ENCODE measurements at places on chromosomes 7 and 10. TPM values are rescaled to one million over a fixed set of nuclear protein-coding genes. Genes with fewer than 3 reads are reported as not detected.

CCDC172 gene
- not detected for total RNA-seq

SPDYE2B gene
- not detected for total RNA-seq

SPDYE9 gene
- not detected for total RNA-seq

PNLIPRP2 gene
- not detected for total RNA-seq

DNA sequence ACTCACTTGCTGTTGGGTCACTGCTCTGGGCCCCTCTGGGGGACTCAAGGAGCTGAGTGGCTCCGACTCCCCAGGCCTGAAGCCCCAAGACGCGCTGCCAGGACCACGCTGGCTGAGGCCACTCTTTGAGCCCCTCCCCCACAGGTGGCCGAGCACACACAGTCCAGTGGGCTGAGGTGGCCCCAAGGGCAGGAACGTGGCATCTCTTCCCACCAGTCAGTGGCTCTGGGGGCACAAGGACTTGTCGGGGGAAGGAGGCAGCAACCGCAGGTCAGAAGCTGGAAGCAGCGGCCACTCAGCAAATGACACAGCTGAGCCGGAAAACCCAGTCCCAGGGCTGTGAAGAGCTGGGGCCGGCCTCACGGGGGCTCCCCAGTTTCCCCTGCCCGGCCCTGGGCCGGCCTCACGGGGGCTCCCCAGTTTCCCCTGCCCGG is 24.1 kb downstream of the GRIFIN start:
- DNase-seq: no peak

DNA sequence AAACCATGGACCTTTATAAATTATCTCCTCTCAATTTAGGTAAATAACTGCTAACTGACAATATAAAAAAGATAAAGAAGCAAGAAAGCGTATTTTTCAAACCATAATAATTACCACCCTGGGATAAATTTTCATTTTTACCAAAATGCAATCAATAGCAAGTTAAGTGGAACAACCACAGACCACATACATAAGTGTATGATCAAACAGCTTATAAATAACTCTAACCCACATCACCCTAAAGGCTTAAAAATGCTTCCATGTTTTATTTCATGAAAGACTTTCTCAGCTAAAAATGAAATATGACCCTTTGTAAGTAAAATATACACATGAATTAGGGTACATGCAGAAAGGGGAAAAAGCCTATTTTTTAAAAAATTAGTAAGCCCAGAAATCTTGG is 156.5 kb downstream of the SGMS1 start:
- no peak for DNase-seq

GRCh38 chr10:12689893-12690292 is 311.6 kb downstream of the CCDC3 start:
- no peak for DNase-seq

DNA sequence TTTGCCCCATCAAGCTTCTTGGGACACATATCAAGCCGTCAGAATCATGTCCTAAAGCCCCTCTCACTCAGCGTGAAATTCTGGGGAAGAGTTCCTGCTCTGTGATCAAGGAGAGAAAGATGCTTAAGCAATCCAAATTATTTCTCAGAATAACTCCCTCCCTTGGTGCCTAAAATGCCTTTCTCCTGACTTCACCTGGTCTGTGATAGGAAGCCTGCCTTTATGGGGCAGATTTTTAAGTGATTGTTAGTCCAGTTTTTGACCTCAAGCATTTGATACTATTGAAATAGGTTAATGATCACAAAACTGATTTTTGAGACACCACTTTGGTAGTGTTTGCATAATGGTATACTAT is 76.4 kb upstream of the MAGI2 start:
- peak; percentile 6 for DNase-seq

DNA sequence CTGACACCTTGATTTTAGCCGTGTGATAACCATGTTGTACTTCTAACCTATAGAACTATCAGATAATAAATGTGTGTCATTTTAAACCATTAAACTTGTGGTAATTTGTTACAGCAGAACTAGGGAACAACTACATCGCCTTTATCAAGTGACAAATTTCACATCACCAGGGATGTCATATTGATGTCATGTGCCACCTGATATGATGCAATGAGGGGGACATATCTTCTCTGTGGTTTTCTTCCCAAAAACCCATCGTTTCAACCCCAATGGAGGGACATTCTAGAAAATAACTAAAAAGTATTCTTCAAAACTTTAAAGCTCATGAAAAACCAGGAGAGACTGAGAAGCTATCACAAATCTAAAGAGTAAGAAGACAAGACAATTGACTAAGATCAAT is 212.2 kb downstream of the ETV1 start:
- no peak for DNase-seq

DNA sequence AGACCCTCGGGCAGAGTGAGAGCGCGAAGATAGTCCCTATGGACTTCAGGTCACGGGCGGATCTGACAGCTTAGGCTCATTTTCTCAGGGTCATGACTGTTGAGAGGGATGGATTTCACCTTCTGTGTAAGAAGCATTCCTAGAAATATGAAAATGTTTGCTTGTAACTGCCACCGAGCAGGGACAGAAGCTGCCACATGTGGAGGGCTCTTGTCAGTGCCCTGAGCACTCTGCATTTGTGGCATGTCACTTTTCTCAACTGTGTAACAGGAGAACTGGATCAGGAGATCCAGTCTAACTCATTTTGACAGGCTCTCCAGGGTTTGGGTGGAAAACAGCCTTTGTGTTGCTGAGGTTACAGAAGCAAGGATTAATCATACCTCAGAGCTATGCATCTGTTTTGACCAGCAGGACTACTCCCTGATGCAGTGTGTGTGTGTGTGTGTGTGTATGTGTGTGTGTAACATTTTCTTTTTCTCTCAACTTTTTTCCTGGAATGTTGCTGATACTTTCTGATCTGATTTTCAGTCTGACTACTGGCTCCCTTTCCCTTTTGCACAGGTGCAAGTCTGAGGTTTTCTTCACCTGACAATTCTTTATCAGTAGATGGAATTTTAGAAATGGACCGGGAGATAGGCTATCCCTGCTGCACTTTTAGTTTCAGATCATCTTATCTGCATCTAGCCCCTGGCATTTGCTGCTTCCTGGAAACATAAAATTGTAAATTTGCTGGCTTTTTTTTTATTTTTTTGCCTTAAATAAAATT is 183.3 kb downstream of the STK31 start:
- peak; percentile 21 for DNase-seq

DNA sequence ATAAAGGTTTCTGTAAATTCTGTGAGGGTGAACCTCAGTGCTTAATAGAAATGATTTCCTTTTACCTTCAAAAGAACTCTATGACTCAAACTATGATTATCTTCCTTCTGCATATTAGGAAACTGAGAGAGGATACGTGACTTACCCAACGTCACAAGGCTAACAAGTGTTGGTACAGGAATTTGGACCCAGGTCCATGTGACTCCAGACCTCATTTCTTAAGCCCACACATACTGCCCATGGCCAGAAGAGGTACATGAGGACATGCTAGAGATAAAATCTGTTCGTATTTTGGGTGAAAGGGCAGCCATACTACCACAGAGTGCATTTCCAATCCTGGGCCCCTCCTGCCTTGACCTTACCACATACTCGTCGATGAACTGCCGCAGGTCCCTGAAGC is 61.5 kb upstream of the TM9SF3 start:
- DNase-seq: no peak

DNA sequence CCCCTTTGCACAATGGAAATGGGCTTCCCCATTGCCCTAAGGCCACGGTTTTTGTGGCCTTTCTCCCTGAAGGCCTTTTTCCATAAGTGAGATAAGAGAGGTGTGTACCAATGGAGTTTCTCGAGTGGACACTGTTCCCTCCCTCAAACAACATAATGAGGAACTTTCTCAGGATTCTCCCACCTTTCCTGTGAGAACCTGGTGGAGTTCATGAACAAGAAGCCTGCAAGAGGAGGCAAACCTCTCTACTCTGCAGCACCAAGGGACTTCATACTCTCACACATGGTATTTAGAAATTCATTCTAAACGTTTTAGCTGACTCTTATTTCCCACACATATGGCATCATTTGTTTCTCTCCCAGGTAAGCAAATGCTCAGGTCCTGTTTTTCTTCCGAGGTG is 7.3 kb upstream of the RBM33 start:
- DNase-seq: no peak

- peak; percentile 83 for DNase-seq
Observed at GRCh38 chr10:48506147-48506917, 98.5 kb downstream of the ARHGAP22 start.

GRCh38 chr10:29535012-29535777 is 99.6 kb downstream of the SVIL start:
- DNase-seq: peak; percentile 90

DNA sequence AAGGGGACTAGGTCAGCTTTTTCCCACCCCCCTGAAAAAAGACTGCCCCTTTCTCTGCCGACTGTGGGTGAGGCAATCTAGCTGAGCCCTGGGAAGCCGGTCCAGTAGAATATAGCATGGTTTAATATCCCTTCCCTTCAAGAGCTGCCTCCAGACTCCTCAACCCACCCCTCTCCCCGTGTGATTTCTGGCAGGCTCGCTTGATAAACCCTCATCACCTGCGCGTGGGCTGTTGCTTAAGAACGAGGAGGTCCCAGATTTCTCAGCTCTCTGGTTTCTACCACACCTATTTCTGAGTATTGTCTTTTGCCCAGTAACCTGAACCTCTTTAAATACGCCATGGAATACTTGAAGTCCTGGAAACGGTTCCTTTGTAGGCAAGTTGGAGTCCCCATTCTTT is 2.0 kb upstream of the LRRC4 start:
- DNase-seq: no peak

- DNase-seq: no peak
Observed at GRCh38 chr10:25966844-25967243, 32.8 kb downstream of the MYO3A start.

GRCh38 chr7:25545124-25546008 is 317.1 kb upstream of the NPVF start:
- no peak for DNase-seq

DNA sequence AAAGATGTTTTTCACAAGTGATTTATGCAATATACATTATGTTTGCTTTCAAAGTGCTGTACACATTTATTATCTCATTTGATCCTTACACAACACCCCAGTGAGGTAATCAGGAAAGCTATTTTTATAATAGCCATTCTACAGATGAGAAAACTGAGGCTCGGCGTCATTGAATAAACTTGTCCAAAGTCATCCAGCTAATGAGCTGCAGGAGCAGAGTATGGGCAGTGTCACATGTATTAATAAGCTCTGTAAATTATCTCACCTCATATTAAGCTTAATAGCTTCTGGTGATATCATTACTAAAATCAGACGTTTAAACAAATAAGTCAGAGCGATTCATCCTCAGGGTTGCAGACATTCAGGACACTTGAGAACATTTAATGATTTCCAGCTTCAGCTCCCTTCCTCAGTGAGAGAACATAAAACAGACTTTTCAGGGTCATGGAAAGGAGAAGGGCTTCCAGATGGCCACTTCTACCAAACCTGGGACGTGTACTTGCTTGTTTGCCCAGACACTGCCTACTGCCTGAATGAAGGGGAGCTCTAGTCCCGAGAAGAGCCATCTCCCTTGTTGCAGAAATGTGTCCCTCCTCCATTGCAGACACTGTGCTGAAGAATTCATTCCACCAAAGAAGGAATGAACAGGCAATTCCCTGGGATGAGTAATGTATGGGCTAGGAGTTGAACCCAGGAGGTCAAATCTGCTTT is 20.5 kb upstream of the FZD1 start:
- DNase-seq: no peak

- DNase-seq: no peak
Observed at GRCh38 chr10:118955531-118955930, 74.0 kb upstream of the NANOS1 start.

DNA sequence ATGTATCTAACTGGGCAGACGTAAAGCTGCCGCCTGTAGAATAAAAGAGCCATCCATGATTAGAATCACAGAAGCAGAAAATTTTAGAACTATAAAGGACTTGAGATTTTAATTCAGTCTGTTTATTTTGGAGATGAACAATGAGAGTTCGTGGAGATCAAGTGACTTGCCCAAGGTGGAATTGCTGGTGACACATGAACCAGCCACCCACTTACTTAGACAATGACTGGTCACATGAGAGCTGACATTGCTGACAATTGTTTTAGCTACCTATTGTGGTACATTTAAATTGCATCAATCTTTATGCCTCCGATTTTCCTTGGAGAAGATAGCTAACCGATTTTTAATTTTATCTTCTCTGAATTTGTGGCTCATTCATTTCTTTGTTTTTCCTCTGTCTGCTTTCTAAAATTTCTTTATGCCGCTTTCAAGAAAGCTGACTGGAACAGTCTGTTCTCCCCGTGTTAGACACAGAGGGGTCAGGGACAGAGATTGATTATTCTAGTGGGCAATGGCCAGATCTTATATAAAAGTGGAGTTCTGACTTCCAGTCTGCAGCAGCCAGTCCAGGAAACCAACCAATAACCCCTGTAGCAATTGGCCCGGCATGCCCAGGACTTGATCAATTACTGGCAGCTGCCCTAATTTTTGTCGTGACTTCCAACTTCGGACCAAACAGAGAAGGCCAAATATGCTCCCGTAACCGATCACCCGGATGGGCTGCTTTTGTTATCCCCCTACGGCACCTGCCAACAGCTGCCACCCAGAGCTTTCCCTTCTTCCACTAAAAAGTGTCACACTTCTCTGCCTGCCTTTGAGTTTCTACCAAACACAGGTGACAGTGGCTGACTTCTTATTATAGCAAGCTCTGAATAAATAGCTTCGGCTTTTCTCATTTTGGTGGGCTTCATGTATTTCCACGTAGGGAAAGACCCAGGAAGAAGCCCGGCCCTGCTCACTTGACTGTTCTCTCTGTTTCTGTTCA is 241.6 kb downstream of the CAMK1D start:
- no peak for DNase-seq

GRCh38 chr7:31688996-31689395 is 2.0 kb downstream of the PPP1R17 start:
- DNase-seq: no peak

DNA sequence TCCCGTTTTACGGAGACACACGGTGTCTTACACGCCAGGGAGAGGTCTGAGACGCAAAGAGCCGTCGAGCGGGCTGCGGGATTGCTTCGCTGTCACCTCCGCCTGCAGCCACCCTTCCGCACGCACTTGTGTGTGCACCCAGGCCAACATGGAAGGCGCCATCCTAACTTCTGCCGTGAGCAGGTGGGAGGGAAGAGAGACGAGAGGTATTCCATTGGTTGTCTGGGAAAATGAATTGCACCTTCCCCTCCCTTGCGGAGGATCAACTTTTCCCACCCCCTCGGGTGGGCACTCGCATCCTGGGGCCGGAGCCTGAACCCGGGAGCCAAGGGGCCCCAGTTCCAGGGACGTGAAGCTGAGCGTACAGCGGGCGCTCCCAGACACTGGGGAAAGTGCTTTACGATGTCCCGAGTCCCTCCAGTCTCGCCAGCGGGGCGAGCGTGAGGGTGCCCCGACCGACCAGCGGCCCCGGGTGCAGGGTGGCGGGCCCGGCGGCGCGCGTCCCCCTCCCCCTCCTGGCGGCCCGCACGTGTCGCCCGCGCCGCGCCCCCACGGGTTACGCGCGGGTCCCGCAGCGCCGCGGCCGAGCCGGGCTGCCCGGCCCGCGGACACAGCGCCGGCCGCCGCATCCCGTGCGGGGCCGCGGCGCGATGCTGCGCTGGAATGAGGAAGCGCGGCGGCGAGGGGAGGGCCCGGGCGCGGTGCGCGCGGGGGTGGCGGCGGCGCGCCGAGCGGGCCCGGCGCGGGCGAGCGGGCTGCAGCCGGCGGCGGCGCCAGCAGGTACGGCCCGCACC is 984 bp upstream of the IKZF1 start:
- no peak for DNase-seq

- peak; percentile 64 for DNase-seq
Observed at GRCh38 chr10:112815269-112816032, 134.6 kb upstream of the TCF7L2 start.
